DMS79 (cell line): ENCODE measurements at places on chromosomes 1 and 21.

DNA sequence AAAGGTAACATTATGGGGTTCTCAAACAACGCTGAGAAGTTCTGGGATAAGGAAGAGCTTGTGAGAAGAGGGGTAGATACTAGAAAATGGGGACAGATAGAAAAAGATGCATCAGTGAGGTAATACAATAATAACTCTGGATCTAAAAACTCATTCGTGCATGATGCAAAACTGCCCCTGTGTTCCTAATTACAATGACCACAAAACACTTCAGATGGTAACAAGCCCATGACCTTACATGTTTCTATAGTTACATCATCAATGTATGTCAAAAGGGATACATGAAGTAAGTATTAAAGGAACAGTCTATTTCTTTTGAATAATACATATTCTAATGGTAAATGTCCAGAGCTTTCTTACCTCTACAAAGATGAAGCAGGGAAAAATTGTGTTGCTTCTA is 110.6 kb upstream of the PLPPR5 start:
- no peak for DNase-seq

GRCh38 chr1:35807614-35808449 is at the start of gene AGO4:
Gene AGO4 (plus strand): TSS chr1:35808016. CDS start chr1:35808417, 401 bp downstream.
- no peak for DNase-seq

GRCh38 chr1:2928366-2929325 is 92.6 kb upstream of the ACTRT2 start:
- no peak for DNase-seq

DNA sequence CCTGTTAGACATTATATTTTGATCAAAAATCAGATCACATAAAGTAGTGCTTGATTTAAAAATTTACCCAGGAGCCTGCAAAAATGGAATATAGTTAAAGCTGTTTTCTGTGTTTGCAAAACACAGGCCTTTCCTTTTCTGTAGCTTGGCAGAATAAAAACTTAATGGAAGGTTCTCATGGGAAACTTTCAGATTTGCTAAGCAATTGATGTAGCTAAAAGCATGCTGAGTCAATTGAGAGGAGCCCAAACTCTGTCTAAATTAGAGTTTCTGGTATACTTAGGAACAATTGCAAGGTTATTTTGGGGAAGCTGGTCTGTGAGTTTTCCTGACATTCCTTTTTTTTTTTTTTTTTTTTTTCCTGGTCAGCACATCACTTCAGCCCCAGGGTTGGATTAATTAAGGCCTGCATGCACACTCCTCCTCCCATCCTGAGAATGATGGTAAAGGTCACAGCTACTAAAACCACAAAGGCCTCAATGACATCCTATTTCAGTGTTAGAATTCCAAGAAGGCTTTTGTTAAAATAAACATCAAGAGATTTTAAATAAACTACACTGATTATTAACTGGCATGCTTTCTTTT is 608.7 kb downstream of the PLPP3 start:
- DNase-seq: no peak

DNA sequence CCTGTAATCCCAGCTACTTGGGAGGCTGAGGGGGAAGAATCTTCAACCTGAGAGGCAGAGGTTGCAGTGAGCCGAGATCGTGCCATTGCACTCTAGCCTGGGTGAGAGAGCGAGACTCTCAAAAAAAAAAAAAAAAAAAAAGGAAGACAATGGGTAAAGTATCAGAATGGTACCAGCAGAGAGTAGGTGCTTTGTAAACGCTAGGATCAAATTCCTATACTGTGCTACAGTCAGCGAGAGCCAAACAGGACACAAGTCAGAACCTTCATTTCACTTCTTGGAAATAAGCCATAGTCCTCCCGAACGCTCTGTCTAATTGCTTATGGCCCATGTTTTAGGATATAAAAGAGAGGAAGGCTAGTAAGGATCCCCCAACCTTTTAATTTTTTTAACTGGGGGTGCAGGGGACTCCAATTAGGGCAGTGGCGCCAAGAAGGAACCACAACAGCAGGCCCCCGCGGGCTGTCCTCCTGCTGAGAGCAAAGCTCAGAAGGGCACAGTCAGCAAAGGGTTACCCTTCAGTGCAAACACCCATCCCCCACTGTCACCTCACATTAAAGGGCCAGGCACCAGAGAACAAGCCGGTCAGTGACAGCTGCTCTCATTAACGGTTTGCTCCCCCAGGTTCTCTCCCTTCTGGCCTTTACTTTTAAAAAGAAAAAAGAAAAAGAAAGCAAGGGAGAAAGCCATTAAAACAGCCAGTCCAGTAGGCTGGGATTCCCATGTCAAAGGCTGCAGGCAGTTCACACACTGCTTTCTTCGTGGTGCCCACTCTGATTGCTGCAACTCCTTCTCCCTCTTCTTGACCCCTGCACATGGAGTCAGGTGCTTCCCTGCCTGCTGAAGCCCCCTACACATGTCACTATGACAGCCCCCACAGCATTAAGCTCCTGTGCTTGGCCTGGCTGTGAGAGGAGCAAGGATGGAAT is 69.4 kb downstream of the PLPP3 start:
- no peak for DNase-seq

DNA sequence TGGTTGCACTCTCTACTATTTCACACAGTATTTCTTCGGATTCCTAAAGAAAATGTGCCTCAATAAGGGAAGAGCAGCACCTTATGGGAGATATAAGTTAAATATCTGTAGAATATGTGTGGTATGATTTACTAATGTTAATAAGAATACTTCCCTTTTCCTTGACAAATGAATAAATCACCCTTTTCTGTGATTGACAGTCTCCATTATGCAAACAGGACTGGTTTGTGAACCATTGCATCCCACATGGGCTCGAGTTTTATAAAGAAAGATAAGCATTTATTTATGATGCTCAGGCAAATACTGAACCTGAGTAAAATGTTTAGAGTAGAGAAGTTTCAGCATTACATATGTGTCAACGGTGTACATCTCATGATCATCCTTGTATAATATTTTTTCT is 587.7 kb upstream of the BRINP3 start:
- DNase-seq: no peak

DNA sequence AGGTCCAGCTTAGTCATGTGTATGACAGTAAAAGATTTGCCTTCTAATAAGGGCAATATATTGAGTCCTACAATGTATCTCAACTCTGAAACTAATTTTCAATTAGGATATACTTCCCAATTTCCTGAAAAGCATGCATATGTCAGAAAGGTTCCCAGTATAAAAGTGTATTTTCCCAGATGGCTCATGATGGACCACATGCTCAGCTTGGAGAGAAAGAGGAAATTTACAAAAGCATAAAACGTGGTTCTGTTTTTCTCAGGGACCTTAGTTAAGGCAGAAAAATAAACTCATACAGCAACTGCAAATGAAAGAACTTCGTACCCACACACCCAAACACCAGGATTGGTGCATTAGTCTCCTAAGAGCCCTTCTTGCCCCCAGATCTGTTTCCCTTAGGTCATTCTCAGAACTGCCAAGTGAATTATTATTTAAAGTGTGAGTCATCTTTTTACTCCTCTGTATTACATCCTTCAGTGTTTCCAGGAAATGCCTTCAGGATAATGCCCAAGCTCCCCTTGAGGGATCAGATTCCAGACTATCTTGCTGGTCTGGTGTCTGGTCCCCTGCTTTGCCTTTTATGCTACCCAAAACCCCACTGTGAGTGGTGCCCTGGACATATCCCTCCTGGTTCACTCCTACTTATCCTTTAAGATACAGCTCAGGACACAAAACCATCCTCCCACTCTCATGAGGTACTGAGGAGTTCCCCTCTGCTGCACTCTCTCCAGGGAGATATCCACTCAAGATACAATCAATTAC is 57.4 kb downstream of the SSX2IP start:
- DNase-seq: no peak

GRCh38 chr1:44532567-44532944 is 127.5 kb downstream of the RNF220 start:
- no peak for DNase-seq

DNA sequence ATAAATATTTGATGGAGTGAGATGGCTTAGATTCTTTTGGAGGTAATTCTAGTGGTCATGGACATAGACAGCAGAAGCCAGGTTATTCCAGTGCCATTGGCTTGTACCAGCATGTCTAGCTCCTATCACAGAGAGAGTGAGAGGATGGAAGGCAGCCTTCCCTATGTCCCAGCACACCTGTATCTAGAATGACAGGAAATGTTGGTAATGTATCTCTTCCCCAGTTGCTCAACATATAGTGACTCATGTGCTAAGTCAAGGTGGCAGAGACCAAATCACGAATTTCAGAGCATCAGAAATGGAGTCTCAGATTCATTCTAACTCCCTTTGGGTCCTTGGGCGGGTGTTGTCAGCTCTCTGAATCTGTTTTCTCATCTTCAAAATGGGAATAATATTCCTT is 28.4 kb downstream of the METTL13 start:
- DNase-seq: no peak

- DNase-seq: no peak
These were observed 44.2 kb downstream of the SLC19A1 start for GRCh38 chr21:45497846-45498645.

GRCh38 chr1:31621847-31622730 is 4.6 kb downstream of the HCRTR1 start:
- DNase-seq: no peak

DNA sequence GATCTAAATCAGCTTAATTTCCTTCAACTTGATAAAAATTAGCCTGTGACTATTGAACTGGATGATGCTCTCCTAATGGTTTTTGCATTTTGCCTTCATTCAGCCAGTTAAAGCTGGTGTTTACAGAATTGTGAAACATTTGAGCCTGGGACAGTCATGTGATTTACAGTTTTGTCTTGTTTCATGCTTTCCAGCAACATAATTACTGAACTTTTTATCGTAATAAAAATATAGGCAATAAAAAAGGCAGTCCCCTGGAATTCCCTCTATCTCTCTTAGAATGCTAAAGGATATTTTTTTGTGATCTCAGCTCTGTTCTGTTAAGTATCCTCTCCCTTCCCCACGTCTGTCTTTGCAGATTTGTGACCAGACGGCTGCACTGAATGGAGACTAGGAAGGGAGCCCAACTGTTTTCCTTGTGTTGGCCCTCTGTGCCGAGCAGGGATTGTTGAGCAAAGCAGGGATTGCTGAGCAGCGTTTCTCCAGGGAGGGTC is 70.3 kb upstream of the RGL1 start:
- no peak for DNase-seq

GRCh38 chr1:23618586-23619083 is 59.3 kb upstream of the ID3 start:
- DNase-seq: no peak

- no peak for DNase-seq
These were observed 106.2 kb downstream of the CENPF start for GRCh38 chr1:214709241-214709640.

- no peak for DNase-seq
These were observed 6.9 kb upstream of the KNCN start for GRCh38 chr1:46558141-46558963.

DNA sequence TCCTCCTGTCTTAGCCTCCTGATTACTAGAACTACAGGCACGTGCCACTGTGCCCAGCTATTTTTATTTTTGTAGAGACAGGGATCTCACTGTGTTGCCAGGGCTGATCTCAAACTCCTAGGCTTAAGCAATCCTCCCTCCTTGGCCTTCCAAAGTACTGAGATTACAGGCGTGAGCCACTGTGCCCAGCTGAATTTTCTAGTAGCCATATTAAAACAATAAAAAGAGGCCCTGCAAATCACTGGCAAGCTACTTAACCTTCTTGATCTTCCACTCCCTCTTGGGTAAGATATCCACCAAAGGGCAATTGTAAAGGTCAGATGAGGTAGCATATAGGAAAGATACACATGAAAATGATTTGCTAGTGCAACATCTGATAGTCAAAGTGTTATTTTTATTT is 65.6 kb upstream of the SRSF10 start:
- no peak for DNase-seq

- no peak for DNase-seq
These were observed 2.9 kb upstream of the RPL22 start for GRCh38 chr1:6202256-6202655.

GRCh38 chr1:109131059-109131458 is 17.1 kb downstream of the ELAPOR1 start:
- no peak for DNase-seq

DNA sequence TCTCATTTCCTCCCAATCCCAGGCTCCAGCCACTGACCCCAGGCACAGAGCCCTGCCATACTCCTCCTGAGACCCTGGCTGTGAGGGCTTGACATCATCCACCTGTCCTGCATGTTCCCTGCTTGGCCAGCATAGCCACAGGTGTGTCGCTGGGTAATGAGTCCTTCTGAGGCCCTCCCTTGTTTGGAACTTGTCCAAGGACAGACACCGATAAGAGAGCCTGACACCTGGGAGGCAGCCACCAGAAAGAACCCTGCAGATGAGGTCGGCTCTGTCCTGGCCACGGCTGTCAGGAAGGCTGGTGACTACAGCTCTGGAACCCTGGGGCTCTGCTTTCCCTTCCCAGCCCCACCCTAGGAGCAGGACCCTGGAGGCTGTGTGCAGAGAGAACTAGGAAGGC is 34.6 kb downstream of the TMEM63A start:
- peak; percentile 71 for DNase-seq
